ENCODE measurements at places on chromosomes 16 and 17.

GRCh38 chr16:30040221-30040620, 9.2 kb upstream of the TLCD3B start:
- DNase-seq: no peak

DNA sequence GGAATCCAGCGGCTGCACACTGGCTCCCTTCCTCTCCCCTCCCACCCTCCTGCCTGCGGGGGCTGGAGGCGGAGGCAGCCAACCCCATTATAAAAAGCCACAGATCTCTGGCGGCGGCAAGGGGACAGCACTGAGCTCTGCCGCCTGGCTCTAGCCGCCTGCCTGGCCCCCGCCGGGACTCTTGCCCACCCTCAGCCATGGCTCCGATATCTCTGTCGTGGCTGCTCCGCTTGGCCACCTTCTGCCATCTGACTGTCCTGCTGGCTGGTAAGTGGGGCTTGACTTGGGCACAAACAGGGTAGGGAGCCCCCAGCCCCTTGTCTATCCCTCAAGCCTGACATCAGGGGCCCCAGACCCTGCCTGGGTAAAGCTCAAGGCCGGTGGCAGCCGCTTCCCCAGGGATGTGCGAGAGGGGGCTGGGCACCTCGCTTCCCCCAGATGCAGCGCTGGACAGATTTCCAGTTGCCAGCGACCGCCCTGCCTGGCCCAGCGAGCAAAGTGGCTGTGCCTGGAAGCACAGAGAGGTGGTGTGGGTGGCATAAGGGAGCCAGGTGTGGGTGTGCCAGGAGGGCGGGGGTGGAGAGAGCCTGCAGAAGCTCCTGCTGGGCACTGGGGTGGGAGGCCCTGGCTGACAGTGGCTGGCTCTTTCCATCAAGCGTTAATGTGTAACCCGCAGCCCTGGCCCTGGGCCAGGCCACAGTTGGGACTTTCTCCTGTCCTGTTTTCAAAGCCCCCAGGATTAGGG, at the start of gene CX3CL1:
TSS of gene CX3CL1 (plus strand) at position 119 of the 745 bp plus-strand sequence. CDS start at position 198, 79 bp downstream.
- no peak for DNase-seq

DNA sequence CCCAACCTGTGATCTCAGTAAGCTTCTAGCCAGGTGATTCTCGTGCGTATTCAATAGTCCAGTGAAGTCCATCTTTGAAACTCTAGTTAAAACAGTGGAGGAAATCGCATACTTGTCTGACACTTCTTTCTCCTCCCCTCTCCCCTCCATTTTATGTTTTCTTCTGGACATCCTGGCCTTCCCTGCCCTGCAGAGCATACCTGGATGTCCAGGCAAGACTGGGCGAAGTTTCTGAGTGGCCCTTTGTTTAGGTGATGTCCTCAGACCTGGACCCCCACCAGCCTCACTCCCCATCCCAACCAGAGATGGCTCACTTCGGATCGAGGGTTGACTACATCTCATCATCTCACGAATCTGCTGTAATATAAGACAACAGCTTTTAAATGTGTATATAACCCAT, 65.7 kb downstream of the CCDC182 start:
- DNase-seq: no peak

DNA sequence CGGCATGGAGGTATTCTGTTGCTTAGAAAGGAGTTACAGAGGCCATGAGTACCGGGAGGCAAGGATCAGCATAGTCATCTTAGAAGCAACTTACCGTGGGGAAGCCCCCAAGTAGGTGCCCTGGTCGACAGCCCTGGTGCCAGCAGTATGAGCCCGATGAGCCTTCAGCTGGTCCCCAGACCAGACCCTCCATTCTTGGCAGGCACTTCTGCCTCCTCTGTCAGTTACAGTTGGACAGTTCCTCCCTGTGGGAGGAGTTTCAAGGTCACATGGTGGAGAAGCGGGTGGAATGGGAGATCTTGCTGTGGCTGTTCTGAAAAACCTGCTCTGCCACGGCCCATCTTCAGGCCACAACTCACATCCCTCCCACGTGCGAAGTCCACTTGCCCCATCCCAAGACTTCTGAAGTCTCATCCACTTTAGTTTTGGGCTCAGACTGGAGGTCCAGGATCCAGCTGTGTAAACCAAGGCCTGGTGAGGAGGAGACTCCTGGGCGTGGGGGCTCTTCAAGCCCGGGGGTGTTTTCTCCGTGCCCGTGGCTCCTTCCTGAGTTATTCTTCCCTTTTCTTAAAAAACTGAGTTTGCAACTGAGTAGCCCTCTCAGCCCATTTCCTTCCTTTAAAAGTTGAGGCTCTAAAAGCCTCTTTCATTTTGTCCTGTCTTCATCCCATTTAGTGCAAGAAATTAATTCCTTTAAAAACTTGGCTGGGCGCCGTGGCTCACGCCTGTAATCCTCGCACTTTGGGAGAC, 133.5 kb downstream of the SEC14L1 start:
- DNase-seq: no peak

GRCh38 chr17:10226930-10227695, 28.7 kb upstream of the GAS7 start:
- DNase-seq: peak; percentile 63

GRCh38 chr16:15880434-15881308, 7.7 kb downstream of the CEP20 start:
- DNase-seq: no peak

- no peak for DNase-seq
These were observed 40.3 kb downstream of the FOXL1 start for GRCh38 chr16:86618431-86619238.

- DNase-seq: no peak
These were observed 5.4 kb downstream of the WBP2 start for GRCh38 chr17:75849724-75850123.

DNA sequence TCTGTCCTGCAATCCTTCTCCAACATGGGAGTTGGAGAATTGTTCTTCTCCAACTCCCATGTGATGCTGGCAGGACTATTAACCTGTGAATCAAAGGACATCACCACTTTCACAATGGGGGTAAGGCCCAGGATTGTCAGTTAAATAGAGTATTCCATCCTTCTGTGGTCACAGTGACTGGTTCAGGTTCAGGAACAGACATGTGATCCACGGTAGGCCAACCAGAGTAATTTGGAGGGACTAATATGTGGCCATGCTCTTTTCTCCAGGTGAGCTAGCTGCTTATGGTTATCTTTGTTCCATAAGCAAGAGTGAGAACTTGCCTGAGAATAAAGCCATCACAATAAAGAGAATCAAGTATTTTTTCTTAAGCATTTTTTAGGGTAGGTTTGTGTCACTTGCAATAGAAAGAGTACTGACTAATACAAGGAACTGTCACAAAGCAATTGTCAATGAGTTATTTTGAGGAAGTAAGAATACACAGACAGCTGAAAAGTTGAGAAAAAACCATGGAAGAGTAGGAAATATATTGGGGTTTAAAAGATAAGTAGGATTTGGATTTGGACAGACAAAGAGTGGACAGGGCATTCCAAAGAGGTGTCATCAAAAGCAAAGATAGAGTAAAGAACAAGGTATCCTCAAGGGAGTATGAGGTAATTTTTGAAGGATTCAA, 63.4 kb downstream of the BRIP1 start:
- DNase-seq: no peak

GRCh38 chr17:33983824-33984574, 271.1 kb upstream of the CCL2 start:
- no peak for DNase-seq

DNA sequence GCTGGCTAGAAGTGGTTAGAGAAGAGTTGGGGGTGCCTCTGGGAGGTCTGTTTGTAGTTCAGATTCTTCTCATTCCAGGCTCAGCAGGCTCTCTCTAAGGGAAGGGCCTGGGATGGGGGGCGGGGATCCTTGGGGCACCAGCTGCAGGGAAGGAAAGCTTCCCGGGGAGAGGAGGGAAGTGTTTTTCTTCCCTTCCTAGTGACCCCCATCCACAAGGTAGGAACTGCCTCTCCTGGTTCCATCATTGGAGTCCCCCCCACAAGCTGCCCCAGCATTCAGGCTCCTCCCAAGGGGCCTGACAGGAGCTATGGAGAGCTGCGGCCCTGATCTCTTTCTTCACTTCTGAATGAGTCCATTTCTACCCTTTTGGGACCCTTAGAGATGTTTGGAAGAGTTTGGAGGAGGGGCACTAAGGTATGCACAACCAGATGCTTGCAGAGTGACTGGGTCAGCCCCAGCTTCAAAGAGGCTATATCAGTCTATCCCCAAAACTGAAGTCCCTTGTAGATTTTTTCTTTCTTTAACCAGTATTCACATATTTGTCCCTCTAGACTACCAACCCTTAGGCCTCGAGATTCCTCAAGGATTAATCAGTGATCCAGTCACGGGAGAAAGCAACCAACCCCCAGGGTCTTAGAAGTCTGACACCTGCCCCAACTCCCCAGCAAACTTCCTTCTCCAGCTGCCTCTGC, 13.9 kb upstream of the FZD2 start:
- no peak for DNase-seq

GRCh38 chr16:392450-393030, 4.5 kb upstream of the NME4 start:
- no peak for DNase-seq

- DNase-seq: no peak
These were observed 94.9 kb downstream of the CA4 start for GRCh38 chr17:60244656-60245055.

- no peak for DNase-seq
These were observed 1461.2 kb upstream of the CDH8 start for GRCh38 chr16:63497408-63497807.

GRCh38 chr17:76432712-76433336, 20.1 kb downstream of the UBE2O start:
- no peak for DNase-seq
